A549 treated with GW870086 at 1 μM for 4 hours (cell line): ENCODE measurements at places on chromosomes 3 and 15. TPM values are rescaled to one million over a fixed set of nuclear protein-coding genes. Genes with fewer than 3 reads are reported as not detected.

GPR15 gene
- total RNA-seq = not detected in 5 replicates

GRIP2 gene
- total RNA-seq = 1.0 to 2.0 TPM (median 1.6 TPM) in 5 replicates

LRRIQ4 gene
- not detected in 5 replicates for total RNA-seq

PRR20G gene
- 0.64 to 1.1 TPM (median 0.80 TPM) in 5 replicates for total RNA-seq

GPR149 gene
- total RNA-seq = not detected in 5 replicates

IL5RA gene
- 0.10 TPM in 1 of 5 replicates, not detected in the others for total RNA-seq

CCRL2 gene
- total RNA-seq = 0.09 to 0.15 TPM in 2 of 5 replicates, not detected in the others

CSTA gene
- total RNA-seq = 0.43 to 2.0 TPM (median 0.81 TPM) in 5 replicates

RFT1 gene
- total RNA-seq = 18.7 to 28.7 TPM (median 27.0 TPM) in 5 replicates

KLHL40 gene
- not detected in 5 replicates for total RNA-seq

DNAH12 gene
- 0.05 to 0.16 TPM (median 0.08 TPM) in 3 of 5 replicates, not detected in the others for total RNA-seq

TIMMDC1 gene
- 62.7 to 91.1 TPM (median 86.0 TPM) in 5 replicates for total RNA-seq

LRTM1 gene
- not detected in 5 replicates for total RNA-seq

CYP1A1 gene
- 1.1 to 2.3 TPM (median 1.7 TPM) in 5 replicates for total RNA-seq

MYZAP gene
- 1.0 to 1.7 TPM (median 1.2 TPM) in 5 replicates for total RNA-seq

MINAR1 gene
- total RNA-seq = 0.39 to 0.64 TPM (median 0.53 TPM) in 5 replicates

TMC3 gene
- not detected in 5 replicates for total RNA-seq

CD47 gene
- total RNA-seq = 33.0 to 42.9 TPM (median 38.8 TPM) in 5 replicates

GATM gene
- total RNA-seq = 1.9 to 3.5 TPM (median 2.6 TPM) in 5 replicates

SGO1 gene
- total RNA-seq = 13.6 to 18.3 TPM (median 15.5 TPM) in 5 replicates

ST3GAL6 gene
- 0.50 to 1.1 TPM (median 0.81 TPM) in 5 replicates for total RNA-seq

ARL14 gene
- total RNA-seq = 0.10 to 0.56 TPM (median 0.36 TPM) in 5 replicates
